ENCODE measurements at places on chromosomes 5 and 9.

- no peak for DNase-seq
These were observed 67.2 kb downstream of the PSD2 start for GRCh38 chr5:139862803-139863202.

- no peak for DNase-seq
These were observed 149.0 kb downstream of the TMEM161B start for GRCh38 chr5:88119535-88120125.

GRCh38 chr9:80951675-80952074 is 737.7 kb downstream of the TLE1 start:
- no peak for DNase-seq

GRCh38 chr9:17926246-17926645 is 347.4 kb downstream of the SH3GL2 start:
- no peak for DNase-seq

- DNase-seq: no peak
These were observed 65.9 kb downstream of the PRKACG start for GRCh38 chr9:68947842-68948569.

- no peak for DNase-seq
These were observed 480.1 kb upstream of the SMARCA2 start for GRCh38 chr9:1535051-1535450.

GRCh38 chr5:52859628-52860027 is 71.9 kb downstream of the ITGA1 start:
- DNase-seq: no peak

- DNase-seq: no peak
These were observed 24.4 kb downstream of the SLC6A7 start for GRCh38 chr5:150214289-150214688.

- no peak for DNase-seq
These were observed 20.3 kb downstream of the MEF2C start for GRCh38 chr5:88862547-88863175.

- no peak for DNase-seq
These were observed 6.0 kb downstream of the NACC2 start for GRCh38 chr9:136088939-136089696.

DNA sequence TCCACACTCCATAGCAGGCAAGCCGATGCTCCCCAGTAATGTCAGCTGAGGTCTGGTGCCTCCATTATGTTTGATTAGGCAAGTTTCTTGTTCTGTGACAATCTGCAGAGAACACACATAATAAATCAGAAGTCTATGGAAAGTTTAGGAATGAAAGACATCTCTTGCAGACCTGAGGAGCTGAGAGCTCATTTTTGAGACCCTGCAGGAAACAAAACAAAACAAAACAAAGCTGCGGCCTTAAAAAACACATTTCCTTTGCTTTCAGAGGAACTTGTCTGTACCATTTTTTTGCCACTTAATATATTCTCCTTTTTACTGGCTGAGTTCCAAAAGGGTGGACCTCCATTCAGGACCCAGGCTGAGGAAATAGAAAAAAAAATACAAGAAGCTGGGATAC is 481.2 kb upstream of the DMAC1 start:
- DNase-seq: no peak

- no peak for DNase-seq
These were observed 27.9 kb downstream of the BDP1 start for GRCh38 chr5:71483355-71483754.

DNA sequence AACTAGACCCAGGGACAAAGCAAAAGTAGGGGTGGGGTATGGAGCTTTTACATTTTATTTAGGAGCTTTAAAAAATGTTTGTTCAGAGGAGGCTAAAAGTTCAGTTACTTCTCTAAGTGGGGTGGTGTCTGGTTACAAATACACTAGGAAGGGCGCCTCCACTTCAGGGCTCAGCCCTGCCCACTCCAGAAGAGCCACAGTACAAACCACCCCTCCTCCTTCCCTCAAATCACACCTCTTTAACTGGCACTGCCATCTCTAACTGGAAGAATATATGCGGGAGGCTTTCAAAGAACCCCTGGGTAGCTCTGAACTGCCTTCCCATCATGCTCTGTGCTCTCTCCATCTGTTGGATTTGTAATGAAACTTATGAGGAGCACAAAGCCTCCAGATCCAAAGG is 98.8 kb upstream of the NFIB start:
- DNase-seq: no peak

- no peak for DNase-seq
These were observed 145.1 kb downstream of the IRX1 start for GRCh38 chr5:3740546-3741373.

DNA sequence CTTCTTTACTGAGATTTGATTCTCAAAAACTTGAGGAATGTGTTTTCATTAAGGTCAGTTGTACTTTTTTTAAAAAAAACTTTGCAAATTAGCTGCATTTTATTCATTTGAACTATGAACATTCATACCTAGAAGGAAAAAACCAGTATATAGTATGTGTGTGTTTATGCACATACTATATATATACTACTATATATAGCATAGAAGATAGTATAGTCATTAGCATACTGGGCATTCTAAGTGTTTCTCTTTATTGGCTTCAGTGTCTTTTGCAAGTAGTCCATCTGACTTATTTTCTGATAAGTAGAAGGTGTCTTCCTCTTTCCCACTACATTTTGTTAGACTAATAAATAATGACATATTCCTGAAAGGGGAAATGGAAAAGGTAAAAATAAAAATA is 33.0 kb downstream of the ELOVL7 start:
- no peak for DNase-seq

- no peak for DNase-seq
These were observed 99.6 kb upstream of the RAPGEF1 start for GRCh38 chr9:131839281-131840084.

DNA sequence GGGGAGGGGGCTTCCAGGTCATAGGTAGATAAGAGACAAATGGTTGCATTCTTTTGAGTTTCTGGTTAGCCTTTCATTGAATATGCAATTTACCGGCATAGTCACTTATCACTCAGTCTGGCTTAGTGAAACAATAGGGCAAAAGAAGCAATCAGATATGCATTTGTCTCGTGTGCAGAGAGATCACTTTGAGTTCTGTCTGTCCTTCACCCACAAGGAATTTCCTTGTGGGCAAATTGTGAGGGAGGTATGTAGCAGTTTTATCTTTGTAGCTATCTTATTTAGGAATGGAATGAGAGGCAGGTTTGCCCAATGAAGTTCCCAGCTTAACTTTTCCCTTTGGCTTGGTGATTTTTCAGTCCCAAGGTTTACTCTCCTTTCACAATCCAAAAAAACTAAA is 116.1 kb downstream of the TUSC1 start:
- no peak for DNase-seq

Measured in progenitor cell of endocrine pancreas (in vitro differentiated cells).